Natural killer cell (primary cell): ENCODE measurements at places on chromosomes 6 and 20. TPM values are rescaled to one million over a fixed set of nuclear protein-coding genes. Genes with fewer than 3 reads are reported as not detected.

The SPATA25 gene
- 1.2 TPM for total RNA-seq

The LCA5 gene
- not detected for total RNA-seq

The PI16 gene
- 0.33 TPM for total RNA-seq

The DZANK1 gene
- total RNA-seq = 3.7 TPM

The MEP1A gene
- not detected for total RNA-seq

The CLVS2 gene
- not detected for total RNA-seq

The PHACTR1 gene
- total RNA-seq = 5.4 TPM

The ANKRD66 gene
- not detected for total RNA-seq

The PGC gene
- not detected for total RNA-seq

The CST3 gene
- 118 TPM for total RNA-seq

The NKX2-2 gene
- total RNA-seq = not detected

The CDH4 gene
- not detected for total RNA-seq

The EPB41L1 gene
- total RNA-seq = 0.21 TPM

The LTB gene
- total RNA-seq = 17.7 TPM

The NCOA7 gene
- 56.8 TPM for total RNA-seq

The PRND gene
- not detected for total RNA-seq

The GPX5 gene
- not detected for total RNA-seq

The ZFP57 gene
- total RNA-seq = 2.9 TPM

The B4GALT5 gene
- 29.1 TPM for total RNA-seq

The CGA gene
- total RNA-seq = not detected

The WFDC9 gene
- not detected for total RNA-seq

The SLC2A4RG gene
- 100 TPM for total RNA-seq

The ULBP1 gene
- 0.23 TPM for total RNA-seq

The ZNF311 gene
- 0.23 TPM for total RNA-seq

The RNASET2 gene
- 84.5 TPM for total RNA-seq

The MOG gene
- not detected for total RNA-seq

The NHLRC1 gene
- 0.89 TPM for total RNA-seq

The SPEF1 gene
- total RNA-seq = not detected

The DYNLT2 gene
- 5.3 TPM for total RNA-seq

The TCP11 gene
- total RNA-seq = not detected

The HTR1E gene
- total RNA-seq = not detected

The SIRPB1 gene
- 2.6 TPM for total RNA-seq

The GLP1R gene
- 2.2 TPM for total RNA-seq

The PSMB9 gene
- total RNA-seq = 190 TPM

The TBXT gene
- not detected for total RNA-seq

The PNPLA1 gene
- total RNA-seq = 3.5 TPM

The PRSS16 gene
- total RNA-seq = not detected

The WASF1 gene
- total RNA-seq = 0.25 TPM

The LAMP5 gene
- not detected for total RNA-seq

The NNAT gene
- total RNA-seq = not detected

The GHRH gene
- not detected for total RNA-seq

The TP53TG5 gene
- not detected for total RNA-seq

The KPNA5 gene
- 28.6 TPM for total RNA-seq

The SLC32A1 gene
- not detected for total RNA-seq

The ASIP gene
- not detected for total RNA-seq

The PACSIN1 gene
- total RNA-seq = 2.2 TPM
